ENCODE measurements at places on chromosomes 16 and 17.
A peak's percentile ranks its signal among the peaks of the same experiment; 100 is the strongest.

- no peak for DNase-seq
Measured at GRCh38 chr16:11957591-11958395, 7.2 kb upstream of the TNFRSF17 start.

GRCh38 chr16:2046893-2047329 lies 723 bp downstream of the NTHL1 start:
- DNase-seq, result no peak

- no peak for DNase-seq
Measured at GRCh38 chr16:31229501-31229900, 12.6 kb upstream of the PYDC1 start.

GRCh38 chr16:23496821-23497542 lies 13.3 kb downstream of the GGA2 start:
- DNase-seq, result no peak

DNA sequence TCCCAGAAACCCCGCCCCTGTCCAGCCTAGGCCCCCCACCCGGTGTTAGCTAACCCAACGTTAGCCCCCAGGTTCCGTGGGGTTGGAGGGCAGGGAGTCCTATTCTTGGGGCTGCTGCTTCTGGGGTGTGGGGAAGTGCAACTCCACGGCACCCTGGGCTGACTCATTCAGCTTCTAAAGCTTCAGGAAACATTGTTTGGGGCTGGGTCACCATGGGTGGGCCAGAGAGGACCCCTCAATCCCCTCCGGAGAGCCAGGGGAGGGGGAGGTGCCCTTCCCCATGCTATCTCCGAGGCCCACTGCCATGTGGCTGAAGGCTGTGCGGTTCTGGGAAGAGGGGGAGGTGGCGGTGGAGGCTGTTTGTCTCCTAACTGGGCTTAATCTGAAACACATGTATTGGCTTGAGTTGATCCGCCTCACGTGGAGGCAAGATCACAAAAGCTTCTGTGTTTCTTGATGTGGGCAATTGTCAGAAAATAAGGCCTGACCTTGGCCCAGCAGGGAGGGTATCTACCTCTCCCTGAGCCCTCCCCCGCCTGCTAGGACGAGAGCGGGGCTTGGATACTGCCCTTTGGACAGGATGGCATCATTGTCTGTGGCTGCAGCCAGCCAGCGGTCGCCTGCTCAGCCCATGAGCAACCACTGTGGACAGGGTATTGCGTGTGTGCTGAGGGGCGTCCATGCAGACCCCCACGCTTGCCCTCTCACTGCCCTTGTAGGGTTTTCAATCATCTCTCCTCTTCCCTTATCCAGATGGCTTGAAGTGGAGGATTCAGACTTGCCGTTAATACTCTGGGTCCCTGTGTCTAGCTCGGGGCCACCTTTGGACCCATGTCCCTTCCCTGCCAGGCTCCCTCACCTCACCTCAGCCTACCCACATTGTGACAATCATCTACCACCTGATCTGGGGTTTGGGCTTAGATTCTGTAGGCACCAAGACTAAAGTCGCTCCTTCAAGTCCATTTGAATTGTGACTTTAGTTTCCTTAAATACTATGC lies 1.3 kb downstream of the SERPINF1 start:
- DNase-seq, result no peak

- no peak for DNase-seq
Measured at GRCh38 chr16:27198451-27199234, 4.7 kb upstream of the KDM8 start.

DNA sequence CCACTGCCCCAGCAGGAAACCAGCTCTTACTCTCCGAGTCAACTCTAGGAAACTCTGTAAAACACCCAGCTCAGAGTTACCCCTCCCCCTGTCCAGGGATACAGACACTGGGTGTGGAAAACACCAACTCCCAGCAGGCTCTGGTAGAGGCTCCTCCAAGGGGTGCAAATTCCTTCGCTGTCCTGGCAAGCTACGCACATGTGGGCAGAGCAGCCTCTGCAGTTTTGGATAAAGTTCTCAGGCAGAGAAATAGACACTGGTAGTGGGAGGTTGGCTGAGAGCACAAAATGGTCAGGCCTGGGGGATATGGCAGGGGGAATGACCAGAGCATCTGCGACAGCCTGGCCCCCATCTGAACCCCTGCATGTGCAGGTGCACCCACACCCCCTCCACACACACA lies 146.9 kb upstream of the SDK2 start:
- no peak for DNase-seq

DNA sequence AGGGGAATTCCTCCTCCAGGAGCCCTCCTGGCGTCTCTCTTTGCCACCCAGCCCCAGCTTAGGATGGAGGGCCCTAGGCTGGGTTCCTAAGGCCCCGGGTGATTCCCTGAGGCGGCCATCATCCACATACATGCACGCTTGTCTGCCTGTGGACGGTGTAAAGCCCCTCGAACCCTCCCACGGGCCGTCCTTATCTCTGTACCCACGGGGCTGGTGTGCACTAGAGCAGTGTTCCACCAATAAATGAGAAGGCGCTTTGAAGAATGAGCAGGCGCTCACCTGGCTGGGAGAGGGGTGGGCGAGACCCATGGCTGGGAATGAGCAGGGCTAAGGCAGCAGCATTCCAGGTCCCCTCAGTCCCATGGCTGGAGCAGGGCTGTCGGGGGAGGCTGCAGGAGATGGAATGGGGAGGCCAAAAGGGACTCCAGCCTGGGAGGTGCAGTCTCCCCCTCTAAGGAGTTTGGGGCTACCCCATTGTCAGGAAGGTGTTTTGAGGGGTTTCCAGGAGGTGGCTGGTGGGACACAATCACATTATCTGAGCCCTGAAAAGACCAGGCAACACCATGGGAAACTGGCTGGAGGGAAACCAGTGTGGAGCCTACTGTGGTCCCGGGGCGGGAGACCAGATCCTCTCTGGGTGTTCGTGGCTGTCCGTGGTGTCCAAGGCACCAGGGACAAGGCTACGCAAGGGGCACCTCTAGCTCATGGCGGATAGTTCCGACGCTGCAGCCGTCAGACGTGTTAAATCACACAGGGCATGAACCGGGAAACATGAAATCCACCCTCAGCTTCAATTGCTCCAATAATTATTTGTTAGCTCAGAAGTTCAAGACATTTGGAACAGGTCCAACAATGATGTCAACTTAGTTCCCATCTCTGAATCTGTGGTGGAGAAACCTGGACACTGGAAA lies 87.5 kb upstream of the DNAH17 start:
- DNase-seq, result no peak

DNA sequence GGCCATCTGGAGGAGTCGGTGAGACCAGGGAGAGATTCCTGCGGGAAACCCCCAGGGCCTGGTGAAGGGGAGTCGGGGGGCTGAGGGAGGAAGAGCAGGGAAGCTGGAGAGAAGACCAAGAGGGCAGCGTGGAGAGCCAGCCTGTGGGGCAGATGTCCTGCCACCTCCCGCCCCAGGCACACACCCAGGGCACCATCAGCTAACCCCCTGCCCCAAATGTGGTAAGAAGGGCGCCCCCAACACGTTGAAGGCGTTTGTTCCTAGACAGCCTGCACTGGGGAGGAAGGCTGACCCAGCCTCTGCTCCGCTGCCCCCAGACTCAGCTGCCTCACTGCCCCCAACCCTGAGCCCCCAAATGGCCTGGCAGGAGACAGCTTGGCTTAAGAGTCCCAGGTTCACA lies 1.3 kb downstream of the BAIAP3 start:
- DNase-seq, result no peak

GRCh38 chr16:55999683-56000082 lies 124.5 kb upstream of the CES5A start:
- no peak for DNase-seq

GRCh38 chr16:1530349-1530882 lies 3.0 kb upstream of the TMEM204 start:
- no peak for DNase-seq

- no peak for DNase-seq
Measured at GRCh38 chr17:600576-601243, 113.9 kb downstream of the VPS53 start.

DNA sequence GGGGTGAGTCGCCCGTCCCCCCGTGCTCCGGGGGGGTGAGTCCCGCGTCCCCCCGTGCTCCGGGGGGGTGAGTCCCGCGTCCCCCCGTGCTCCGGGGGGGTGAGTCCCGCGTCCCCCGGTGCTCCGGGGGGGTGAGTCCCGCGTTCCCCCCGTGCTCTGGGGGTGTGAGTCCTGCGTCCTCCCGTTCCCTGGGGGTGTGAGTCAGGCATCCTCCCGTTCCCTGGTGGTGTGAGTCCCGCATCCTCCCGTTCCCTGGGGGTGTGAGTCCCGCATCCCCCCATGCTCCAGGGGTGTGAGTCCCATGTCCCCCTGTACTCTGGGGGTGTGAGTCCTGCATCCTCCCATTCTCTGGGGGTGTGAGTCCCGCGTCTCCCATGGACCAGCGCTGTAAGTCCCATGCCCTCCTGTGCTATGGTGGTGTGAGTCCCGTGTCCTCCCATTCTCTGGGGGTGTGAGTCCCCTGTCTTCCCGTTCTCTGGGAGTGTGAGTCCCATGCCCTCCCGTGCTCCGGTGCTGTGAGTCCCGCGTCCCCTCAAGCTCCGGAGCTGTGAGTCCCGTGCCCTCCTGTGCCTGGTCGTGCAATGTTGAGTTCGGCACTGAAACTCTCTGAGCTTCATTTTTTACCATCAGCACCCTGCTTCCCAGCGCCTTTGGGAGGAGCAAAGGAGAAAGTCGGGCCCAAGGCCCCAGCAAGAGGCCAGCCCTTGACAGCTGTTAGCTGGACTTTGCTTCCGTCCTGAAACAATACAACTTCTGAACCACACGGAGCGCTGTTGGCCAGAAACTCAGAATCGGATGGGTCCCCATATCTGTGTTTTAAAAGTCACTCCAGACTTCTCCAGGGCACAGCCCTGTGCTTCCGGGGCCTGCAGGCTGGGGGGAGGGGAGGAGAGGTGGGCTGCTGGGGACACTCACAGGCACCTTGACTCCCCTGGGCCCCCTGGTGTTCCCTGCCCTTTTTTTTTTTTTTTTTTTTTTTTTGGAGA lies 11.5 kb upstream of the ZC3H18 start:
- DNase-seq, result no peak

DNA sequence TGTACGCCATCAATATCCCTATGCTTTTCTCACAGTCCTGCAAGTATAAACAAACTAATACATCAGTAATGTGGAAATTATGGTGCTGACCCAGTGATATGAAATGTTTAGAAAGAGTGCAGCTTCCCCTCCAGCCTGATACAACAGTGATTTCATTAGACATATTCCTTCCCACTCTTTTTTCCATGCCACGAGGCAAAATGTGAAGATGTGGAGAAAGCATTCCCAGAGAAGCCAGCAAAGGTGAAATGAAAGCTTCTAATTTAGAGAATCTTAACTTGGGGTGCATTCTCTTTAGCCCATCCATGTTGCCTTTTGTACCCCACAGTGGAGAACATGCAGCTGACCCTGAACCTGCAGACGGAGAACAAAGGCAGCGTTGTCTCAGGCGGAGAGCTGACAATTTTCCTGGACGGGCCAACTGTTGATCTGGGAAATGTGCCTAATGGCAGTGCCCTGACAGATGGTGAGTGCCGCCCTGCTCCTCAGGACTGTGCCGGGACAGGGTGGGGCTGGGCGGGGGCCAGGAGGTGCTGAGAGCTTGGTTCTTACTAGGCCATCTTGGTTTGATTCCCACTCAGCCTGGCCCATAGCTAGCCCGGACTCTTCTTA lies 77.8 kb downstream of the WWP2 start:
- DNase-seq, result no peak

GRCh38 chr17:45131616-45132319 lies 547 bp downstream of the PLCD3 start:
- no peak for DNase-seq

GRCh38 chr17:43880420-43880991 lies 26.8 kb downstream of the MPP2 start:
- peak; percentile 11 for DNase-seq

GRCh38 chr17:82640036-82640435 lies 8.2 kb downstream of the WDR45B start:
- DNase-seq, result no peak

- DNase-seq, result no peak
Measured at GRCh38 chr17:27647765-27648164, 16.8 kb downstream of the LGALS9 start.

GRCh38 chr17:81940538-81941483 lies 3.7 kb upstream of the PYCR1 start:
- DNase-seq, result no peak

- no peak for DNase-seq
Measured at GRCh38 chr16:29814592-29814991, 1.4 kb upstream of the PAGR1 start.

DNA sequence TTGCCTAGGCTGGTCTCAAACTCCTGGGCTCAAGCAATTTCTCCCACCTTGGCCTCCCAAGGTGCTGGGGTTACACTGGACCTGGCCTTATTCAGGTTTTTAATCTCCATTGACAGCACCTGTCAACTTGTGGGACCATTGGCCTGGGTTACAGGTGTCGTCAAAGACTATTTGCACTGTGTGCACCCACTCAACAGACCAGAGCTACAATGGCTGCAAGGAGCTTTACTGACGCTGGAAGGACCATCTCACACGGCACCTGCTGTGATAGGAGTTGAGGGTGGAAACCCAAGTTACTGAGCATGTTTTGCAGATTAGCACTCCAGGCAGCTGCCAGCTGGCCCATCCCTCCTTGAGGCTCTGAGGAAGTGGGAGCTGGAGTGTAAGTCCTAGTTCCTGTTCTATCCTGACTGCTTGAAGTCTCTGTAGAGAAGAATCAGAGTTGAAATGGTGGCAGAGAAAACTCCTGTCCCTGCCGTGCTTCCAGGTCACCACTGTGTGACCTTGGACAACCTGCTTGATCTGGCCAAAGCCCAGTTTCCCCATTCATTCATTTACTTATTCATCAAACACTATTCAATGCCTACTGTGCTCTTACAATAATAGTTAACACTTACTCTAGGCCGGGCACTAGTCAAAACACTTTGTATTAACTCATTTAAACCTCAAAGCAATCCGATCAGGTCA lies 42.4 kb upstream of the LONP2 start:
- no peak for DNase-seq

DNA sequence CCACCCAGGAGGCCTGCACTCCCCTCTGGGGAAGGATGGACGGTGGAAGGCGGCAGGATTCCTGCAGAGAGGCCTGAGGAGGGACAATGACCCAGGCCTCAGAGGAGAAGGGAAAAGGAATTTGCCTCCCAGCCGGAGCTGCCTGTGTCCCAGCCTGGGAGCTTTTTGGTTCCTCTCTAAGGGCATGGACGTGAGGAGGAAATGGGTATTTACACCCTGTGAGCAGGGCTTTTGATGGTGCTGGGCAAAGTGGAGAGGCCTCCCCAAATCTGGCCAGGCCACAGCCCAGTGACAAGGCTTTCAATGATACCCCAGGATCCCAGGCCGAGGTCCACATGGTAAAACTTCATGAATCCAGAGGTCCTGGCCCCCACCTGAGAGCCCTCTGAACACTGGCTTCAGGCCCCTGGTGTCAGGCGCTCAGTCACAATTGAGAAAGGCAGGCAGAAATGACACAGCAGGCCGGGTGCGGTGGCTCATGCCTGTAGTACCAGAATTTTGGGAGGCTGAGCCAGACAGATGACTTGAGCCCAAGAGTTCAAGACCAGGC lies 56.0 kb upstream of the DOC2B start:
- no peak for DNase-seq

GRCh38 chr17:81508639-81509206 lies 3.9 kb downstream of the ACTG1 start:
- no peak for DNase-seq

DNA sequence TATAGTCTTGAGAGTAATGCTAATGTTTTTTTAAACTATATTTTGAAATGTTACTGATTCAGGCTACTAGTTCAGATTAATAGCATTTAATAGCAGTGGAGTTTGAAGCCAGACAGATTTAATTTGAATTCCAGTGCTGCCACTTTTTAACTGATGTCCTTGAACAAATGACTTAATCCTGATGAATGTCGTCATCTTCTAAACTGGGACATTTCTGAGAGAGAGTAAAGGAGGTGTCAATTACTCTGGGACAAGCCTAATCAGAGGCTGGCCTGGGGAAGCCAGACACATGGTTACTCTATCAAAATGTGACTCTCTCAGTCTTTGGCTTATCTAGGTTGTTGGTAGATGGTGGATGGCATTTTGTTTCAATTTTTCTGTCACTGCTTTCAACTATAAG lies 246.7 kb downstream of the HS3ST3A1 start:
- DNase-seq, result no peak

Data from activated T-cell treated with anti-CD3 and anti-CD28 coated beads for 24 hours (primary cell).